Esophagus squamous epithelium (tissue), 5 donors: ENCODE measurements at places on chromosomes 6 and 20. TPM values are rescaled to one million over a fixed set of nuclear protein-coding genes. Genes with fewer than 3 reads are reported as not detected.

NOX3 gene
- total RNA-seq, result not detected

MICA gene
- total RNA-seq, result 7.5 TPM

ABHD16A gene
- total RNA-seq, result 38.5 TPM

TSBP1 gene
- not detected for total RNA-seq

MROH8 gene
- total RNA-seq, result 0.95 TPM

MCHR2 gene
- not detected for total RNA-seq

PTK6 gene
- total RNA-seq, result 40.8 TPM

PMEPA1 gene
- 3.1 TPM for total RNA-seq

SMLR1 gene
- not detected for total RNA-seq

DNA sequence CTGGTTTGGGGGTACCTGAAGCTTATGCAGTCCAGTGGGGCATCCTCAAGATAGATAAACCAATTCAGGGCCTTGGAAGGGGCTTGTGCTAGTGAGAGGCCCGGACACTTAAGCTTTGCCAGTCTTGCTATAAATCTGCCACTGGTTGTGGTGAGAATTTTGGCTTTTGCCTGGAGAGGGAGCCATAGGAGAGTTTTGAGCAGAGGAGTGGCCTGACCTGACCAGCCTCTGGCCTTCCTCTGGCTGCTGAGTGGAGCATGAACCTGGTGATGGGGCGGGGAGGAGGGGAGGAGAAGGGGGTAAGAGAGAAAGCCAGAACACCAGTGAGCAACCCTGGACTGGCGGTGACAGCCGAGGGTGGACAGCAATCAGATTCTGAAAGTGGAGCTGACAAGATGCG, 7.1 kb downstream of the TMEM74B start:
- H3K27ac ChIP-seq, result no peak overlapping the region
- no peak overlapping the region for H3K4me3 ChIP-seq
- H3K27me3 ChIP-seq, result no peaks in the 10 kb centered on the region
- DNase-seq, result no peak

DNA sequence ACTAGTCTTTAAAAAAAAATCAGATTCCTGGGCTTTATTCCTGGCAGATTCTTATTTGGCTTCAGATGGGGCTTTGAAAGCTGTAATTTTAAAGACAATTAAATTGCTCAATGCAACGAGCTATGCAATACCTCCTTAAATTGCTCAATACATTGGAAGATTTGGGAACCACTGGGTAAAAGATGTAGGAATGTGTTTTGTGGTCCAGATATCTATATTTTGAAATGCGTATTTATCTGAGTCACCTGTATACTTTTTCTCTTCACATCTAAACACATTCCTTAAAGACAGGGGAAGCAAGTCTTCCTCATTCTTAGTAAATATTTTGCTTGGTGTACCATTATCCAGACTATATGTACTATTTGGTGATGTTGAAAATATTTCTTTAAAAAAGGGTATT, 29.6 kb upstream of the MAP7 start:
- H3K36me3 ChIP-seq, result peaks cover 10% of the 10 kb centered on the region
- no peak overlapping the region for H3K27ac ChIP-seq
- no peaks in the 10 kb centered on the region for H3K27me3 ChIP-seq
- no peak overlapping the region for H3K4me3 ChIP-seq
- no peak for DNase-seq

DNA sequence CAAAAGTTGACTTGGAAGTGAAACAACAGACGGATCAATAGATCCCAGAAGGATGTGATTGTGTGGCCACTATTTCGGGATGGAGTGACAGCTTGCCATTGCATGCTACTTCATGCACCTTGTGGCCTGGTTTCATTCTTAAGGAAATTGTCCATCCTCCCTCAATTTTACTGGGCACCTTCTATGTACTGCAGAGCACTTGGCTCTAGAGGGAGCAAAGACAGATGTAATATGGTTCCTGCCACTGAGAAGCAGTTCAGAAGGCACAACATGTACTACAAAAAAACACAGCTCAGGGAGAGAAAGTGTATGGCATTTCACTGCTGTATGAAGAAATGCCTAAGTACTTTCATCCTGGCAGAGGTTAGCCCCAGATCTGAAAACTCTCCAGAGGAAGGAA, 91.9 kb downstream of the FOXA2 start:
- no peak overlapping the region for H3K27ac ChIP-seq
- no peak for DNase-seq
- H3K4me3 ChIP-seq, result no peak overlapping the region
- H3K36me3 ChIP-seq, result no peaks in the 10 kb centered on the region
- H3K27me3 ChIP-seq, result no peaks in the 10 kb centered on the region

- no peaks in the 10 kb centered on the region for H3K36me3 ChIP-seq
- peaks cover 24% of the 10 kb centered on the region for H3K4me1 ChIP-seq
- H3K27ac ChIP-seq, result peak overlapping the region; percentile 31
- no peak for DNase-seq
- peaks cover 16% of the 10 kb centered on the region for H3K27me3 ChIP-seq
- H3K4me3 ChIP-seq, result no peak overlapping the region
Measured at GRCh38 chr6:169934699-169935347, 183.4 kb downstream of the ERMARD start.

GRCh38 chr20:38129248-38129865, 35.7 kb downstream of the TGM2 start:
- no peaks in the 10 kb centered on the region for H3K27me3 ChIP-seq
- no peaks in the 10 kb centered on the region for H3K36me3 ChIP-seq
- peaks cover 15% of the 10 kb centered on the region for H3K4me1 ChIP-seq
- no peak overlapping the region for H3K27ac ChIP-seq
- DNase-seq, result no peak

DNA sequence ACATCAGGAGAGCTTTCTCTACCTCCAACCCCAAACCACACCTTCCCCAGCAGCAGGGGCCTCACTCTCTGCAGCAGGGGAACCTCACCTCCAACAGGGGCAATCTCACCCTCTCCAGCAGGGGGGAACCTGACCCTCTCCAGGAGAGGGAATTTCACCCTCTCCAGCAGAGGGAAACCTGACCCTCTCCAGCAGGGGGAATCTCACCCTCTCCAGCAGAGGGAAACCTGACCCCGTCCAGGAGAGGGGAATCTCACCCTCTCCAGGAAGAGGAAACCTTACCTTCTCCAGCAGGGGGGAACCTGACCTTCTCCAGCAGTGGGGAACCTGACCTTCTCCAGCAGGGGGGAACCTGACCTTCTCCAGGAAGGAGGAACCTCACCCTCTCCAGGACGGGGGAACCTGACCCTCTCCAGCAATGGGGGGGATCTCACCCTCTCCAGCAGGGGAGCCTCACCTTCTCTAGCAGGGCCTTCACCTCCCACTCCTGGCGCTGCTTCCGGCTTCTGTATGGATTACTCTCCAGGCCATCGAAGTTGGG, 3.1 kb downstream of the B3GALT4 start:
- peak overlapping the region; percentile 98 for H3K27ac ChIP-seq
- H3K4me1 ChIP-seq, result peaks cover 15% of the 10 kb centered on the region
- no peaks in the 10 kb centered on the region for H3K27me3 ChIP-seq
- H3K4me3 ChIP-seq, result no peak overlapping the region
- peaks cover 7% of the 10 kb centered on the region for H3K36me3 ChIP-seq

DNA sequence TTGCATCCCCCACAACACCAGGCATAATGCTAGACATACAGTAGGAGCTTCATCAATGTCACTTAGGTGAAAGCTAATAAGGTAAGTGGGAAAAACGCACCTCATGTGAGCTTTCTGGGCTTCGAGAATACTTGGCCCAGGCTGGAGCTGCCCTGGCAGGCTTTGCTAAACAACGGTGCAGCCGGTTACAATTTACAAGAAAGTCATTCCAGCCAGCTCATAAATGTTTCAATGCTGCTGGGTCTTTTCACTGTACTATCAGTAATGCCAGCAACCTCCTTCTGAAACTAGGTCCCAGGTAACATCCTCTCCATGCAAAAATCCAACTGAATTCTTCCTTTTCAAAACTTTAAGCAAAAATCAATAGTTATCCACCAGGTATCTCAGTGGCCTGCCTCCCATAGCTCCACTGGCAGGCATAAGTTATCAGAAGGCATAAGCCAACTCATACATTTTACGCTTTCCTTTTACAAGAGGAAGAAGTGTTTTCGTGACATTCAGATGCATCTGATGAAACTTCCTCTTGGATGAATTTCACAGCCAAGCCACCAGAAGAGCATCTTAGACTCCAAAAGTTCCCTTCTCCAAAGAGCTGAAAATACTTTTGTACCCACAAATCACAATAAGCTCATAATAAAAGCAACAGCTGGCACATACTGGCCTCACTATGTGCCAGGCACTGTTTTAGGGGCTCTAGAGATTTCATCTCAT, 56.3 kb downstream of the RTN4IP1 start:
- H3K4me1 ChIP-seq, result no peaks in the 10 kb centered on the region
- no peaks in the 10 kb centered on the region for H3K27me3 ChIP-seq
- H3K27ac ChIP-seq, result no peak overlapping the region
- H3K36me3 ChIP-seq, result peaks cover 12% of the 10 kb centered on the region

GRCh38 chr6:111450636-111451035, 32.4 kb downstream of the REV3L start:
- H3K36me3 ChIP-seq, result no peaks in the 10 kb centered on the region
- DNase-seq, result no peak
- no peak overlapping the region for H3K27ac ChIP-seq
- no peak overlapping the region for H3K4me3 ChIP-seq

DNA sequence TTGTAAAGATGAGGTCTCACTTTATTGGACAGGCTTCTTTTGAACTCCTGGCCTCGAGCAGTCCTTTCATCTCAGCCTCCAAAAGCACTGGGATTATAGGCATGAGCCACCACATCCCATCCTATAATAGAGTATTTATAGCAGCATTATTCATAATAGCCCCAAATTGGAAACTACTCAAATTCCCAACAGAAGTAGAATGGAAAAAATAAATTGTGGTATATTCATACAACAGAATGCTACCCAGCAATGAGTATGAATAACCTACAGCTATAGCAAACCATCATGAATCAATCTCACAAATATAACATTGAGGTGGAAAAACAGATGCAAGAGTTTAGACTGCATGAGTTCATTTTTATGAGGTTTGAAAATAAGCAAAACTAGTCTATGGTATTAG, 84.8 kb upstream of the BTBD3 start:
- H3K27ac ChIP-seq, result no peak overlapping the region
- no peaks in the 10 kb centered on the region for H3K27me3 ChIP-seq
- H3K36me3 ChIP-seq, result no peaks in the 10 kb centered on the region
- H3K4me3 ChIP-seq, result no peak overlapping the region

GRCh38 chr6:85594197-85594930, 706 bp upstream of the SNX14 start:
- no peaks in the 10 kb centered on the region for H3K27me3 ChIP-seq
- H3K4me1 ChIP-seq, result peaks cover 15% of the 10 kb centered on the region
- H3K27ac ChIP-seq, result peak overlapping the region; percentile 97
- peak overlapping the region; percentile 65 for H3K4me3 ChIP-seq

- DNase-seq, result no peak
- H3K36me3 ChIP-seq, result no peaks in the 10 kb centered on the region
- H3K27ac ChIP-seq, result no peak overlapping the region
- H3K27me3 ChIP-seq, result no peaks in the 10 kb centered on the region
- H3K4me1 ChIP-seq, result no peaks in the 10 kb centered on the region
- H3K4me3 ChIP-seq, result no peak overlapping the region
Measured at GRCh38 chr6:121482751-121483150, 47.3 kb downstream of the GJA1 start.

DNA sequence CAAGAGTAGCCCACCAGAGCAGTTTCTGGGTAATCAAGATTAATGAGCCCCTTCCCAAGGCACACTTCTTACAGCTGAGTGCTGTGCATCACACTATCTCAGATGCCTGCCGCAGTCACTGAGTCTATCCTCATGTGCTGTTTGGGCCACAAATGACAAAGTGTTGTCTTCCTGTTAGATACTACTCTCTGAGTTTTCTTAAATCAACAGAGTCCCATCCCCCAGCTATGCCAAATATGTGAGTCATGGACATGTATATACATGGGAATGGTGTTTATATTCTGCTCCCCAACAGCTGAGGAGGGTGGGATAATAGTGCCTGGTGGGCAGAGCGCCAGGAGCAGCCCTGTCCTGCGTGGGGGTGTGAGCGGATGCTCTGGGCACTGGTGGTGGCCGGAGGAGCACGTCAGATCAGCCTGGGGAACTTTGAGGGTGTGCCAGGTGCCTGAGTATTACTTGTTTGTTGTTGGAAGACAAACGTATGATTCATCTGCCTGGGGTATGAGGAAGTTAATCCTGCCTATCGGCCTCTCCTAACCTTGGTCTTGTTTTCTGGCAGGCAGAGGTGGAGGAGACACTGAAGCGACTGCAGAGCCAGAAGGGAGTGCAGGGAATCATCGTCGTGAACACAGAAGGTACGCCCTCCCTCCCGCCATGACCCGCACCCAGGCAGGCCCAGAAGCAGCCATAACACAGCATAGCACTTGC, 9.6 kb downstream of the DYNLRB1 start:
- peaks cover 13% of the 10 kb centered on the region for H3K36me3 ChIP-seq
- H3K27me3 ChIP-seq, result no peaks in the 10 kb centered on the region
- peak overlapping the region; percentile 89 for H3K27ac ChIP-seq
- no peak for DNase-seq

GRCh38 chr6:80607811-80608391, 501.4 kb downstream of the BCKDHB start:
- H3K4me1 ChIP-seq, result peaks cover 7% of the 10 kb centered on the region
- H3K27ac ChIP-seq, result peak overlapping the region; percentile 65
- no peaks in the 10 kb centered on the region for H3K27me3 ChIP-seq
- H3K36me3 ChIP-seq, result no peaks in the 10 kb centered on the region
- no peak for DNase-seq
- H3K4me3 ChIP-seq, result no peak overlapping the region
